Activated T-helper 2 cell treated with anti-CD3 and anti-CD28 coated beads, Interferon-gamma antibody, Interleukin-2, Interleukin-4, amounts not matched to agents 10 μg/mL and 5 μg/mL and 100 μg/mL, durations not matched to agents 14 hours and 24 hours and 36 hours (primary cell): ENCODE measurements at places on chromosomes 13 and 19. TPM values are rescaled to one million over a fixed set of nuclear protein-coding genes. Genes with fewer than 3 reads are reported as not detected.

- DNase-seq: no peak
These were observed 126.9 kb downstream of the SIPA1L3 start for GRCh38 chr19:38033658-38034491.

GRCh38 chr19:13269348-13269747 is 119.1 kb downstream of the IER2 start:
- no peak for DNase-seq

DNA sequence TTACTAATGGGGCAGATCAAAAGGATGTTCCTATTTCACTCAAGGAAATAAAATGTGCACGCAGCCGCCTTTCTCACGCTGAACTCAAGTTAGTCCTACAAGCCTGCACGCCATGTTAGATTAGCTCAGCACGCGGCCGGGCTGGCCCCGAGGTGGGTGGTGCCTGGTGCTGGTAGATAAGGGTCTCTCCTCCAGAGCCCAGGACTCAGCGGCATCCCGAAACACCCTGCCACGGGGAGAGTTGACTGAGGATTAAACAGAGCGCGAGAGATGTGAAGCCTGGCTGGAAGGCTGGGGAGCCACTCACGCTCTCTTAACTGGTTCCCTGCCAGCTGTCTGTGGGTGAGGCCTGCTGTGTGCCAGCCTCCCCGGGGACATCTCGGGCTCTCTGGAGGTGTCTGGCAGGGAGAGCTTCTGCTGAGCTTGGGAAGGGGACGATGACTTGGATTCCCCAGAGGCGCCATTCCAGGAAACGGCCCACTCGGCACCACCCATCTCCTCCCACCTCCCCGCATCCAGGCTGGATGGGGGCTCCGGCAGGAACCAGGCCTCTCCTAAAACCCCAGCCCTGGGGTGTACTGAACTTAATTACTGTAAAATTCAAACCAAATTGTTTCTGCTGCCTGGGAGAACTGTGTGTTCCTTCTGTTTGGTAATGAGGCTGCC is 122.2 kb downstream of the KDM4B start:
- DNase-seq: no peak

Gene TSPAN16
- total RNA-seq: not detected in 2 replicates

- peak; percentile 88 for DNase-seq
These were observed 8.0 kb downstream of the RGCC start for GRCh38 chr13:41465241-41465847.

Gene PCDH20
- total RNA-seq: not detected in 2 replicates

GRCh38 chr19:3942790-3943409 is 10.0 kb downstream of the NMRK2 start:
- DNase-seq: no peak

DNA sequence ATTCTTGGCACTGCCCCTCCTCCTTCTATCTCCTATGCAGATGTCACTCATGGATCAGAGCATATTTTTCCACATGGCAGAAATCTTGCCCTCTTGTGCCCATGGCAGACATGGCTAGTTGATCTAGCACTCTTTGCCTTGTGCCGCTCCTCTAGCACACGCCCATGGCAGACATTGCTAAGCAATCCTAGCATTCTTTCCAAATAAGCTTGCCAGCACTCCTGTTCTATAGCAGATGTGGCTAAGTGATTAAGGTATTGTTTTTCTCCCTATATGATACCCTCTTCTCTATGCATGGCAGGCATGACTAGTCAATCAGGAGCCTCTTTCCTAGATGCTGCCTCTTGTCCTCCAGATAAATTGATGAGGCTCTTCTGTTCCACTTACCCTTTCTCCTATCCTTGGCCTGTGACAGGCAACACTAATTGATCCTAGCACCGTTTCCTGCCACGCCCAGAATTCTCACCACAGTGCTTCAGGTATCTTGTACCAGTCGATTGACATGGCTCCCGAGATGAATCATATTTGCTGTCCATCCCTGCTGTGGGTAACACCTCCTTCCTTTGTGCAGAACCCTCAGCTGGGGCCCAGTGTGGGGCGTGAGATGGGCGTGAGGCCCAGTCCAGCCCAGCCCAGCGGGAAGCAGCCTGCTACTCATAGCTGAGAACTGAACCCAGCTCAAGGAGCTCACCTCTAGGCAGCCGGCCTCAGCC is 26.9 kb downstream of the TMED1 start:
- DNase-seq: peak; percentile 24

Gene C19orf18
- total RNA-seq: 0.21 TPM in 1 of 2 replicates, not detected in the other

DNA sequence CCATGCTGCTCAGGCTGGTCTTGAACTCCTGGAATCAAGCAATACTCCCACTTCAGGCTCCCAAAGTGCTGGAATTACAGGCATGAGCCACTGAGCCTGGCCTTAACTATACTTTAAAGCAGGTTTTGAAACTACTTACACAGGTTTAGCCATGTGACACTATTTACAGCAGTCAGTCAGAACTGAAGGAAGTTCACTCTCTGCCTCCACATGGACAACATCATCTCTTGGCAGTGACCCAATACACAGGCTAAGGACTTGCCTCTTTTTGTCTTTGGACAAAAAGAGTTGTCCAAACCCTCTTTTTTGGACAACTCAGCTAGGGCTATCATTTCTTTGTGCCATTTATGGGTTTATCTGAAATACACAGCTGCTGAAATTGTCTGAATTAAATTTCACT is 89.0 kb upstream of the CLDN10 start:
- no peak for DNase-seq

GRCh38 chr13:37869756-37870488 is at the start of gene TRPC4:
Gene TRPC4, minus strand, starts transcription at chr13:37869772. Its CDS starts 86,439 bp downstream, at chr13:37783333.
- no peak for DNase-seq

- DNase-seq: no peak
These were observed 3.7 kb downstream of the GGACT start for GRCh38 chr13:100584896-100585295.

Gene ZNF444
- total RNA-seq: 30.3 and 35.5 TPM in 2 replicates

- DNase-seq: no peak
These were observed 369.2 kb downstream of the GPC5 start for GRCh38 chr13:91767651-91768050.

GRCh38 chr19:5068233-5069072 is 99.5 kb downstream of the KDM4B start:
- DNase-seq: no peak

Gene GZMM
- 29.9 and 31.8 TPM in 2 replicates for total RNA-seq
